ENCODE measurements at places on chromosomes 6 and 20.

DNA sequence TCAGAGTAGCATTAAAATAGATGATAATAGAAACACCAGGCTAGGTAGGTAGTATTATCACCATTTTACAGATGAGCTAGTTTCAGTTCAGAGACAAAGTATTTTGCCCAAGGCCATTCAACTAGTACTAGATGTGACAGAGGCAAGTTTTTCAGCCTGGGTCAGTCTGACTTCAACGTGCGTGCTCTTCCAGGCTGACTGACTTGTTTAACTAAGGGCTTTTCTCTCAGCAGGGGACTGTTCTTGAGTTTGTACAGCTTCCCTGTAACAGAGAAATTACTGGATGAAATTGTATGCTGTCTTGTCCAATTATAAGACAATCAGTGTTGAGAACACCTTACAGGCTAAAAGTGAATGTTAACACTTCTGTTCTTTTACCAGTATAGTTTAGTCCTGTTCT is 333.5 kb upstream of the MAN1A1 start:
- DNase-seq = peak; percentile 58

GRCh38 chr6:4367643-4368042 is 232.3 kb upstream of the ECI2 start:
- no peak for DNase-seq

- no peak for DNase-seq
Observed at GRCh38 chr20:10064611-10065010, 29.8 kb downstream of the ANKEF1 start.

DNA sequence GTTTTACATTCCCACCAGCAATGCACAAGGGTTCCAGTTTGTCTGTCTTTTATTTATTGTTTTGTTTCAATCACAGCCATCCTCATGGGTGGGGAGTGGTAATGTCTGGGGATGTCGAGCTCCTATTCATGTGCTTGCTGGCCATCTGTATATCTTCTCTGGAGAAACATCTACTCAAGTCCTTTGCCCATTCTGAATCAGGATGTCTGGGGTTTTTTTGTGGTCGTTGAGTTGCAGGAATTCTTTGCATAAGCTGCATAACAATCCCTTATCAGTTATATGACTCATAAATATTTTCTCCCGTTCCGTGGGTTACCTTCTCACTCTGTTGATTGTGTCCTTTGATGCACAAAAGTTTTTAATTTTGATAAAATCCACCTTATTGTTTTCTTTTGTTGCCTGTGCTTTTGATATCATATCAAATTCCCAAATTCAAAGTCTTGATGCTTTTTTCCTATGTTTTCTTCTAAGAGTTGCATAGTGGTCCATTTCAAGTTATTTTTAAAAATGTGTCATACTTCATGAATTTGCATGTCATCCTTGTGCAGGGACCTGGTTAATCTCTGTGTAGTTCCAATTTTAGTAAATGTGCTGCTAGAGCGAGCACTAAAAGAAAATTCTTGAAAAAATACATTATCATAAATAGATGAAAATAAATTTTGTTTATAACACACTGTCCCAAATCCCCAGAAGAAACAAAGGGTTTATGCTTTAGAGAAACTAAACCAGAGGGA is 54.9 kb upstream of the PDE10A start:
- DNase-seq = no peak

- DNase-seq = peak; percentile 3
Observed at GRCh38 chr6:114342826-114343781, at the start of gene HS3ST5. TSS of gene HS3ST5 (minus strand) at chr6:114343023. CDS start at chr6:114062845, 280,178 bp downstream.

- DNase-seq = no peak
Observed at GRCh38 chr6:88115307-88115706, 50.8 kb downstream of the CNR1 start.

- no peak for DNase-seq
Observed at GRCh38 chr6:41344876-41345275, 9.5 kb downstream of the NCR2 start.

DNA sequence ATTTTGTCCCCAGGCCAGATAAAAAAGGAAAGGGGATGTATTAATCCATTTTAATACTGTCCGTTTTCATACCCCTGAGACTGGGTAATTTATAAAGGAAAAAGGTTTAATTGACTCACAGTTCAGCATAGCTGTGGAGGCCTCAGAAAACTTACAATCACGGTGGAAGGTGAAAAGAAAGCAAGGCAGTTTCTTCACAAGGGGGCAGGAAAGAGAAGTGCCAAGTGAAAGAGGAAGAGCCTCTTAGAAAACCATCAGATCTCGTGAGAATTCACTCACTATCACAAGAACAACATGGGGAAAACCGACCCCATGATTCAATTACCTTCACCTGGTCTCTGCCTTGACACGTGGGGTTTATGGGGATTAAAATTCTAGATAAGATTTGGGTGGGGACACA is 152.5 kb downstream of the IBTK start:
- no peak for DNase-seq

- DNase-seq = no peak
Observed at GRCh38 chr20:50450493-50450826, 59.7 kb upstream of the PTPN1 start.

DNA sequence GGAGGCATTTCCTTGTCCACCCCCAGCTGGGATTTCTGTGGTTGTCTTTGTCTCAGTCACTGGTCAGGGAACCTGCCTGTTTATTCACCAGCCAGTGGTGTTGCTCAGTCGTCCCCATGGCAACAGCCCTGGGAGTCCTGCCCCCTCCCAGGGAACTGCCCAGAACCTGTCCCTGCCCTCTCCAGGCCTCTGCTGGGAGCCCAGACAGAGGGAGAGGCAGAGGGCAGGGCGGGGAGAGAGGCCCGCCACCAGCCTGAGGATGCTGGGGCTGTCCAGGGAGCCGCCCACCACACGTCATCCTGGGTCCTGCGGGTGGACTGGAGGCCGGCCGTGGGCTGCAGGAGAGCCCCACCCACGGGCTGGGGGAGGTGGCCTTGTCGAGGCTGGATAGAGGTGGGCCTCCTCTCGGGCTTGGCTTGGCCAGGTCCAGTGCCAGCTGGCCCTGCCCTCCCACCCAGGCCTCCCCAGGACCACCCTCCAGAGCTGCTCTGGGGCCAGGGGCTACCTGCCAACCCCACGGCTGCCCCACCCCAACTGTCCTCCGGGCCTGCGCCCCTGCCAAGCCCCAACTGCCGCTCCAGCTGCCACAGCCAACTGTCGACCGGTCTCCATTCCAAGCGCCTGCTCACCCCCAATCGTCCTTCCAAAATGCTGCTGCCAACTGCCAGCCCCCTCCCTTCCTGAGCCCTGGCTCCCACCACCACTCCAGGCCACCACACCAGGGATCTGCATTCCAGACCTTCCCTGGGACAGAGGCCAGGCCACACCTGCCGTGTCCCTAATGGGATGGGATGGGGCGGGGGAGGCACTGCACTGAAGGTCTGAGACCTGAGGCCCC is 4.2 kb upstream of the ZBTB46 start:
- DNase-seq = peak; percentile 79

GRCh38 chr6:139016337-139017213 is 12.0 kb upstream of the ABRACL start:
- no peak for DNase-seq
